ENCODE measurements at places on chromosomes 13 and 19. TPM values are rescaled to one million over a fixed set of nuclear protein-coding genes. Genes with fewer than 3 reads are reported as not detected.

PDX1 gene
- not detected for total RNA-seq

FAM124A gene
- 0.08 TPM for total RNA-seq

VAV1 gene
- 107 TPM for total RNA-seq

CATSPERD gene
- total RNA-seq: not detected

ZNF134 gene
- total RNA-seq: 16.7 TPM

PLK5 gene
- total RNA-seq: not detected

ACP7 gene
- not detected for total RNA-seq

SLC6A16 gene
- 3.0 TPM for total RNA-seq

ZNF44 gene
- 14.9 TPM for total RNA-seq

C1QTNF9B gene
- total RNA-seq: not detected

DNA sequence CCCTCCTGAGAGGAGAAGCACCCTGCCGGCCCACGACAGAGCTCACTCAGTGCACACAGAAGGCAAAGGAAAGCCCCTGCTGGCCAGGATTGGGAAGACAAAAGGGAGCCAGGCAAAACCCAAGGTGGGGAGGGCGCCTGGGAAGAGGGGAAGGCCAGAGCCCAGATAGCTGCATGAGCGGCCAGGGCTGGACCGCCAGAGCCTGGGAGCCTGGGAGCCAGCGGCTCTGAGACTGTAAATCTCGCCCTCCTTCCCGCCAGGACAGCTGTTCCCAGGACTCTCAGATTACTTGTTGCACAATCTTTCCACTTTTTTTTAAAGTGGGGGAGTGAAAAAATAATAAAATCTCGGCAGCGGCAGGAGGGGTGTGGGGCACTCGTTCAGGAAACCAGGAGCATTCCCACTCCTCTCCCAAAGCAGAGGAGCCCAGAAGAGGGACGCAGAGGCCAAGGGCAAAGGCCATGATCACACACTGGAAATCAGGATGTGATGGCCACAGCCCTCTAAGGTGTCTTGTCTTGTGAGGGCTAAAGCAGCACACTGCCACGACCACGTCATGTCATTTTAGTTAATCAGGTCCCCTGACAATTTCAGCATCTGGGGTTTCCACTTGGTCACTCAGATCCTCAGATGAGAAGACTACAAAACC, 19.6 kb upstream of the EPHX3 start:
- H3K4me3 ChIP-seq: no peak overlapping the region
- no peak overlapping the region for H3K27ac ChIP-seq
- no peaks in the 10 kb centered on the region for H3K4me1 ChIP-seq
- no peaks in the 10 kb centered on the region for H3K27me3 ChIP-seq
- DNase-seq: no peak
- peaks cover 53% of the 10 kb centered on the region for H3K36me3 ChIP-seq

DNA sequence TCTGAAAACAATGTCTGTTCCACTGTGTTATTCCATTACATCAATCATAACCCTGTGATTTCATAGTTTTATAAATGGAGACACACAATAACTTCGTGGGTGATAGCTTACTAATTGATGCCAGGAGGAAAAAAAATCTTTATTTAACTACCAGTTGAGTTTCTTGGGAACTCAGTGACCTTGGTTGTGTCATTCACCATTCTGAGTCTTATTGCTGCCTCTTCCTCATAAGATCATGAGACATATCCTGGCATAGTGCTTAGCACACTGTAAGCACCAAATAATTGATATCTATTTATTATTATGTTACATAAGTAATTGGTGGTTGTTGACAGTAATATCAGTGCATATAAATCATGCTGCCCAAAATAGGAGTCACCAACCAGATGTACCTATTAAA, 39.1 kb upstream of the SIN3B start:
- no peak overlapping the region for H3K4me3 ChIP-seq
- H3K36me3 ChIP-seq: peaks cover 3% of the 10 kb centered on the region
- DNase-seq: no peak
- no peaks in the 10 kb centered on the region for H3K27me3 ChIP-seq
- H3K4me1 ChIP-seq: no peaks in the 10 kb centered on the region

- H3K4me1 ChIP-seq: no peaks in the 10 kb centered on the region
- H3K27ac ChIP-seq: no peak overlapping the region
- no peak overlapping the region for H3K4me3 ChIP-seq
- no peaks in the 10 kb centered on the region for H3K36me3 ChIP-seq
- DNase-seq: no peak
These were observed 157.9 kb downstream of the COL4A1 start for GRCh38 chr13:110149036-110149435.

GRCh38 chr13:89660752-89661151, 1686.7 kb upstream of the MIR17HG start:
- DNase-seq: no peak
- no peak overlapping the region for H3K4me3 ChIP-seq
- no peaks in the 10 kb centered on the region for H3K4me1 ChIP-seq
- no peak overlapping the region for H3K27ac ChIP-seq
- no peaks in the 10 kb centered on the region for H3K27me3 ChIP-seq
- no peaks in the 10 kb centered on the region for H3K36me3 ChIP-seq

DNA sequence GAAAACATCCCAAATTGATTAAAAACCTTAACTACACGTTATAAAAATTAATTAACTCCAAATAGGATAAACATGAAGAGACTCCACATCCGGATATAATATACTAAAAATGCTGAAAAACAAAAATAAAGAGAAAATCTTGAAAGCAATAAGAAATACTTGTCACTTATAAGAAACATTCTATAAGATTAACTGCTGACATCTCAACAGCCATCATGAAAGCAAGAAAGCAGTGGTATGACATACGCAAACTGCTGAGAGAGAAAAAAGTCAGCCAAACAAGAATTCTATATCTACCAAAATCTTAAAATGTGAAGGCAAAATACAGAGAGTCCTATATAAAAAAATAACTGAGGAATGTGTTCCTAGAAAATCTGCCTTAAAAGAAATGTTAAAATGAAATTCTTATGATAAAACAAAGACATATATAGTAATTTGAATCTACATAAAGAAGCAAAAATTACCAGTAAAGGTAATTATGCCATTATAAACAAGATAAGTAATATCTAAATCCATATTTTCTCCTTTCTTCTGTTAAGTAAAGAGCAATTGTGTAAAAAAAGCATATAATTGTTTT, 1851.1 kb downstream of the PCDH9 start:
- H3K4me1 ChIP-seq: no peaks in the 10 kb centered on the region
- H3K27me3 ChIP-seq: no peaks in the 10 kb centered on the region
- H3K36me3 ChIP-seq: no peaks in the 10 kb centered on the region
- DNase-seq: no peak
- no peak overlapping the region for H3K27ac ChIP-seq

GRCh38 chr13:91355099-91355825, 7.8 kb downstream of the MIR17HG start:
- H3K27ac ChIP-seq: no peak overlapping the region
- no peak overlapping the region for H3K4me3 ChIP-seq
- H3K4me1 ChIP-seq: peaks cover 38% of the 10 kb centered on the region
- H3K27me3 ChIP-seq: no peaks in the 10 kb centered on the region
- no peak for DNase-seq

GRCh38 chr19:9658769-9659168, 16.1 kb downstream of the ZNF562 start:
- H3K27ac ChIP-seq: no peak overlapping the region
- peaks cover 71% of the 10 kb centered on the region for H3K36me3 ChIP-seq
- no peaks in the 10 kb centered on the region for H3K27me3 ChIP-seq
- no peaks in the 10 kb centered on the region for H3K4me1 ChIP-seq
- DNase-seq: no peak
- no peak overlapping the region for H3K4me3 ChIP-seq

DNA sequence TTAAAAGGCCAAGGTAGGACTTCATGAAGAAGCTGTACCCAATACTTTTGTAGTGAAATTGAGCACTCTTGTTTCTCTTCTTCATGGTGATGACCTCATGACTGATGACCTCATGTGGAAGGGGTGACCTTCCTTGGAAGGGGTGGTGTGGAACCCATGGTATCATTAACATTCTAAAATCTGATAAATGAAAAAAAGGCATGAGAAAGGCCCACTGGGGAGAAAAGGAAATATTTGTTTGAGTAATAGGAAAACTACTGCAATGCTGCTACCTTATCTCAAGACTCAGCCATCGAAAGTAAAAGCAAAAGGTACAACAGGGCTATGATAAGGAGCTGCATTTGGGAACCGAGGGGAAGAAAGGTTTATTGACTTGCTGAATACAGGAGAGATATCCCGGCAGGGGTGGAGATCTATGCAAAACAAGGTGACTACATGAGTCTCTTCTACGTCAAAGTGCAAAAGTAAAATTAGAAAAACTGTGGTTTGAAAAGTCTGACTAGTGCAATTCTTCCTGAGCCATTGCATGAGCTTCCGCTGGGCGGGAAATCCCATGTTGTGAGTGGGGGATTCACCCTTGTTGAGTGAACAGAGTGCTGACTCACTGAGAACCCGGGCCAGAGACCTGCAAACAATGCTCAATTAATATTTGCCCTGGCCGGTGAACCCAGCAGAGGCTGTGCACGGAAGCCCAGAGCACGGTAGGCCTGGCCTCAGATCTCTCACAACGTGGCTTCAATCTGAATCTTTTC, 138.9 kb upstream of the RFC3 start:
- H3K27ac ChIP-seq: peak overlapping the region; percentile 86
- H3K4me1 ChIP-seq: peaks cover 48% of the 10 kb centered on the region
- no peaks in the 10 kb centered on the region for H3K27me3 ChIP-seq

- peak overlapping the region; percentile 69 for H3K4me3 ChIP-seq
- H3K36me3 ChIP-seq: no peaks in the 10 kb centered on the region
- H3K4me1 ChIP-seq: peaks cover 25% of the 10 kb centered on the region
- DNase-seq: no peak
- H3K27me3 ChIP-seq: no peaks in the 10 kb centered on the region
These were observed 697 bp downstream of the FCGRT start for GRCh38 chr19:49512970-49513745.

DNA sequence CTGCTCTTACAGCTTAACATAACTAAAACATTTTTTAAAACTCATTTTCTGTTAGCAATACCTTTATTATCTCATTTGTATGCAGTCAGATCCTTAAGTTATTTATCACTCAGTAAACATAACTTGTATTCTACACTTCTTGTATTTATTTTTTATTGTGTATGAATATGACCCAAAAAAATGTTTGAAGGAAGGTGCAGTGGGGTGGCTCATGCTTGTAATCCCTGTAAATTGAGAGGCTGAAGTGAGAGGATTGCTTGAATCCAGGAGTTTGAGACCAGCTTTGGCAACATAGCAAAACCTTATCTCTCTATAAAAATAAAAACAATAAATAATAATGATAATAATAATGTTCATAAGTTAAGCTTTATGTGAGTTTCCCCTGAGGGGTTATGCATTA, 1004.8 kb downstream of the SLITRK5 start:
- DNase-seq: no peak
- H3K36me3 ChIP-seq: no peaks in the 10 kb centered on the region
- no peak overlapping the region for H3K27ac ChIP-seq
- H3K27me3 ChIP-seq: no peaks in the 10 kb centered on the region
- no peaks in the 10 kb centered on the region for H3K4me1 ChIP-seq

DNA sequence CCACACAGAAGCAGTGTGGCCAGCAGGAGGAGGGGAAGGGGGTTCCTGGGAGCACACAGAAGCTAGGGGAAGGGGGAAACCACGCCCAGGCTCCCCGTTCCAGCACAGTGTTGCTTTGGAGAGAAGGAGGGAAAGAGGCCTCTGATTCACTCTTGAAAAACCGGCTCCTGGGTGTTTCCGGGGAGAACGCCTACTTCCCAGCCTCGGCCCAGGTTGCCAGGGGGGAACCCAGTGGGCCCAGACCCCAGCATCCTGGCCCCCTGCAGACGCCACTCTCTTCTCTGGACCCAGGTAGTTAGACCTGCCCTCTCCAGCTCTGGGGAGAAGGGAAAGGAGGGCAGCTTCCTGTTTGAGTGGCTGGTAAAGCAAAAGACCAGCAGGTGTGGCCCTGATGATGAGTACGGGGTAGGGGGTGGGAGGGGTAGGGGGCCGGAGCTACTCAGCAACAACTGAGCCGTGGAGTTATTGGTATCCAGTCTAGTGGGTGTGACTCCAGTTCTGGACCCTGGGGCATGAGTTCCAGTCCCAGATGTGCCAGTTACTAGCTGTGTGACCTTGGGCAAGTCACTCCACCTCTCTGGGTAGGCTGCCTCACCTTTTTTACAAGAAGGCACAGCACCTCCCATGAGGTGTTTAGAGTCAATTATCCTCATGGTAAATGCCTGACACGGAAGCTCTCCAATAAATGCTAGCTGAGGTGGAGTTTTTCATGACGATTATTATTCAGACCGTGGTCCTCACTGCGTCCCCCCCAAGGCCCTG, 836 bp downstream of the GIPC1 start:
- peak overlapping the region; percentile 74 for H3K27ac ChIP-seq
- H3K4me3 ChIP-seq: peak overlapping the region; percentile 82
- peaks cover 13% of the 10 kb centered on the region for H3K36me3 ChIP-seq
- DNase-seq: no peak
- H3K27me3 ChIP-seq: peaks cover 3% of the 10 kb centered on the region
- peaks cover 25% of the 10 kb centered on the region for H3K4me1 ChIP-seq

- no peak overlapping the region for H3K27ac ChIP-seq
- no peak overlapping the region for H3K4me3 ChIP-seq
- no peaks in the 10 kb centered on the region for H3K36me3 ChIP-seq
- H3K4me1 ChIP-seq: no peaks in the 10 kb centered on the region
- no peaks in the 10 kb centered on the region for H3K27me3 ChIP-seq
These were observed 101.8 kb downstream of the SPRY2 start for GRCh38 chr13:80239116-80239515.

- peaks cover 15% of the 10 kb centered on the region for H3K4me1 ChIP-seq
- no peak overlapping the region for H3K27ac ChIP-seq
- no peak for DNase-seq
- peaks cover 42% of the 10 kb centered on the region for H3K27me3 ChIP-seq
- peak overlapping the region; percentile 43 for H3K4me3 ChIP-seq
- H3K36me3 ChIP-seq: no peaks in the 10 kb centered on the region
These were observed 849 bp downstream of the GAS6 start for GRCh38 chr13:113862931-113863523.

DNA sequence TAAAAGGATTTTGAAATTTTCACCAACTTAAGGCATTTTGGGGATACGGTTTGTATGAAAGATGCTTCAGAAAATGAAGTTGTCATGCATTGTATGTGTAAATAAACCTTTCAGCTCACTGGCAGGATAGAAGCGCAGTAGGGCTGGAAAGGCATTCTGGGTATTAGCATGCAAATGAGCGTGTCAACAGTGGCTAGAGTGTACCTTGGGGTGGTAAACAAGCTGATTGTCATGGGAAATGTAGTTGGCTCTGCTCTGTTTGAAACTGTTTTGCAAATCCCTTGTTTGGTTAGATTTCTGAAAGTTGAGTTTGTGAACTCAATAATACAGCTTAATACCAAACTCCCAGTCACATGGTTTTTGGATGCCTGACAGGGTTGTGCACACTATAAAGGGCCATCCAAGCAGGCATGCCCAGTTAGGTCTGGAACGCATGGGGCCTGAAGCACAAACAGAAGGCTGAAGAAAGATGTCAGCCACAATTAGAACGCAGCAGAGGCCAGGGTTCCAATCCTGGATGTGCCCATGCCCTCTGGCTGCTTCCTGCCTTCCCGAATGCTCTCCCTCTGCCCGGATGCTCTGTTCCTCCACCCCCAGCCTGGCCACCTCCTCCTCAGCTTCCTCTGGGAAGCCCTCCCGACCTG, 14.6 kb downstream of the GSX1 start:
- no peaks in the 10 kb centered on the region for H3K4me1 ChIP-seq
- no peak overlapping the region for H3K27ac ChIP-seq
- H3K4me3 ChIP-seq: no peak overlapping the region

- no peak for DNase-seq
- no peaks in the 10 kb centered on the region for H3K36me3 ChIP-seq
- H3K27me3 ChIP-seq: no peaks in the 10 kb centered on the region
- H3K4me1 ChIP-seq: no peaks in the 10 kb centered on the region
- H3K27ac ChIP-seq: no peak overlapping the region
These were observed 146.6 kb downstream of the PCDH9 start for GRCh38 chr13:67083519-67083918.

GRCh38 chr19:48928164-48929025, 5.1 kb upstream of the DHDH start:
- H3K27ac ChIP-seq: no peak overlapping the region
- H3K27me3 ChIP-seq: peaks cover 3% of the 10 kb centered on the region
- H3K4me1 ChIP-seq: peaks cover 12% of the 10 kb centered on the region
- no peaks in the 10 kb centered on the region for H3K36me3 ChIP-seq
- no peak for DNase-seq
- no peak overlapping the region for H3K4me3 ChIP-seq

Measured in activated CD4-positive, alpha-beta memory T cell treated with anti-CD3 and anti-CD28 coated beads, Interleukin-2, amount 10 ng/mL, durations not matched to agents 7 days and 5 days (primary cell).